ENCODE measurements at places on chromosomes 3 and 15.

DNA sequence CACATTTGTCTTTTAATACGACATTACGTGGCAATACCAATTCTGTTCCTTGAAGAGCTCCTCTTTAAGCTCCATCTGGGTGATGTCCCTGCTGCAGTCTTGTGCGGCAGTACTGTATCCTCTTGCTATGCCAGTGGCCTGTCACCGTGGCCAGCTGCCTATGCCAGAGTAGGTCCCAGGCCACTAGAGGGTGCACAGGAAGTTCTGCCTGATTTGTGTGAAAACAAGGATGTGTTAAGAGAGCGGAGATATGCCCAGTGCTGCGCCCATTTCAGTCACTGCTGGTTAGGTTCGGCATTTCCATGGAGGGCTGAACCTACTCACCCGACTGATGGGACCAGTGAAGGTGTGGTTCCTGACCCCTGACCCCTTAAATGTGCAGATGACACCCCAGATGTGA, 25.2 kb downstream of the NIPA1 start:
- DNase-seq = no peak

DNA sequence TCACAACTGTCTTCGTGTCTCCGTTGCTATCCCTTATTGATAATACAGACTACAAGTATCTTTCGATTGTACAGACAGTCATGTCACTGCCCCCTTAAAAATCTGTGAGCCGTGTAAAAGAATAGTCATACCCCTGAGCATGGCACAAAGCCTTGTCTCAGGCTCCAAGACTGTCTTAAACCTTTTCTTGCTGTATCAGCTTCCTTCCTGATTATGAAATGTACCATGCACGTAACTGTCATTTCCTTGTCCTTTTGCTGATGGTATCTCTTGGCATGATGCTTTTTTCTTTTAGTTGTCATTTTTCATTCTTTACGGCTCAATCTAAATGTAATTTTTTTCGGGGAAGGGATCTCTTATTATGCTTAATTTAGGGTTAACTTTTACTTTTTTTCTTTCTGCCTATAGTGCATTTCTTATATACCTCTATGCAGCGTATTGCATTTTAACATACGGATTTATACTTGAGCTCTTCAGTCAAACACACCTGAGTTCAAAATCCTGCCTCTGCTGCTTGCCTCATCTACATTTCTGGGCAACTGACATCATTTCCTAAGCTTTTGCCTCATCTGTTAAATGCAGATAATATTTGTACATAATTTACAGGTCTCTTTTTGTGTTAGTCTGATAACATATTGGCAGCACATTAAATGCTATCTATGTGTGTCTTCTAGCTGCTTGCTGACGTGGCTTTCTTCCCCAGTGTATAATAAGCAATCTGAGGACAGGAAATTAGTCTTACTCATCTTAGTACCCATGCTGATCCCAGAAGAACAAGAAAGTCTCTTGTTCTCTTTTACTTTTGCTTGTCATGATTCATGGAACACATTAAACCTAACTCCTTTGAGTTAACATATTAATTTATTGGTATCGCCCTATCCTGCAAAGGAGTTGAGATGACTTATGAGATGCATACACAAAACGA, 57.3 kb downstream of the ROBO2 start:
- DNase-seq = no peak

- DNase-seq = no peak
Measured at GRCh38 chr15:41994772-41995475, 22.6 kb upstream of the EHD4 start.

- DNase-seq = no peak
Measured at GRCh38 chr3:138203938-138204337, 16.8 kb downstream of the ARMC8 start.

DNA sequence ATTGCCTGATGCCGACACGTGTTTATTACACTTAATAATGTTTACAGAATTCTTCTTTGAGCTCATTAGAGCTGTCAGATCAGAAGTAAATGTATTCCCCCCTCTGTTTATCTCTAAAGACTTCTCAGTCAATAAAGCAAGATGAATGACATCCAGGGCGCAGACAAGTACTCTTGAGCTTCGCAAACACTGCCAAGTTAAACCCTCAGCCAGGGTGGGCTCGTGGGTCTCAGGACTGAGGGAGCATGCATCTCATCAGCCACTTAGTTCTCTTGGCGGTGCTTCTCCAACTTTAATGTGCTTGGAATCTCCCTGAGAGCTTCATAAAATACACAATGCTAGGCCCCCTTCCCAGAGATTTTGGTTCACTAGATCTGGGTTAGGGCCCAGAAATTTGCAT, 333.9 kb upstream of the THRB start:
- no peak for DNase-seq

DNA sequence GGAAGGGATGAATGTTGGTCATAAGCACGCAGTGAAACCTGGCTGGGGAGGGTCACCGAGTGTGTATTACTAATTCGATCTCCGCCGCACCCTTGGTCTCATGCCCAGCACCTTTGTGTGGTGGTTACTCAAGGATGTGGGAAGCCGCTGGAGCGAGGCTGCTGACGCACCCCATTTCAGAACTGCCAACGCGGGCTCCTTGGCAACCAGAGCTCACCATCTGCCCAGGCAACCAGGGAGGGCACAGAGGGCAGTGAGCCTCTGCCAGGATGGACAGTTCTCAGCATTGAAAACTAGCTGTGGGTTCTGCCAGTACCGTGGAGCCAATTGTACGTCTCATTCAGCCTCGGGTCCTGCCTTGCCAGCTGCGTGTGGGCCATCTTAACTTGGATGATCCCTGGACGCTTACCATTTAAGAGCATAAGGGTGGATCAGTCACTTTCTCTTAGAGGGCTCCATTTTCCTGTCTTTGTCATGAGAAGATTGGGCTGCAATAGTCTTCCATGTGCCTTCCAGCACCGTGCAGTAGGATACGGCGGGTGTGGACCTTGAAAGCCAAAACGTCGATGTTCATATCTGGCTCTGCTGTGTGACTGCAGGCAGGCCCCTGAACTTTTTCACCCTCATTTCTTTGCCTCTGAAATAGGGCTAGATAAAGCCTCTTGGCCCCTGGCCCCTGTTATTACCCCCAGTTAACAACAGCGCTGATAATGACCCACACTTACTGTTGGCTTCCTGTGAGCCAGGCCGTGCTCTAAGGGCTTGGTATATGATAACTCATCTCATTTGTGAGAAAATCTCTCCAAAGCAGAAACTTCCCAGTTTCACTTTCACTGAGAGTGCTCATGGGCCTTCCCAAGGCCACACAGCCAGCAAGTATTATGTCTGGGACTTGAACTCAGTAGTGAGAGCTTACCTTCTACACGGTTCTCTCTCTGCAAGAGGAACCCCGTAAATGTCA, 238.8 kb downstream of the OPA1 start:
- peak; percentile 25 for DNase-seq

- no peak for DNase-seq
Measured at GRCh38 chr15:85277847-85278370, 102.5 kb upstream of the AKAP13 start.

GRCh38 chr3:102215166-102215565, 219.6 kb upstream of the ZPLD1 start:
- DNase-seq = no peak

DNA sequence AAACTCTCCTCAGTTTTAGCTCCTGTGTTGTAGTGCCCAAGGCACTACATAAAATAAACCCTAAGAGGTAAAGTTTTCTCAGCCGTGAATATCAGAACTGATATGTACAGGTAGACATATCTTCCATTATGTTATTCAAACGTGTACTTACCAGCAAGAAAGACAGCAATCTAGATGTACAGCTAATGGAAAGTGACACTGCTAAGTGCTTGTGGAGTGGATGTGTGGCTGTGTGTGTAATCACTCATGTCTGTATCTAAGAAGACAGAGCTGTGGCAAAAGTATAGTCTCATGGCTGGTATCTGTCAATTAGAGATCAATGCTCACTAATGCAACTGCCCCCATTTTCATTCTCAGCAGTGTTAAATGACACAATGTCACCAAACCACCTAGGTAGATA, 101.3 kb downstream of the FMN1 start:
- DNase-seq = no peak

GRCh38 chr15:86840996-86841395, 761.3 kb downstream of the AGBL1 start:
- no peak for DNase-seq

GRCh38 chr3:60217156-60217911, 1033.9 kb downstream of the FHIT start:
- DNase-seq = no peak

- DNase-seq = no peak
Measured at GRCh38 chr3:104586344-104586743, 780.4 kb upstream of the ALCAM start.

DNA sequence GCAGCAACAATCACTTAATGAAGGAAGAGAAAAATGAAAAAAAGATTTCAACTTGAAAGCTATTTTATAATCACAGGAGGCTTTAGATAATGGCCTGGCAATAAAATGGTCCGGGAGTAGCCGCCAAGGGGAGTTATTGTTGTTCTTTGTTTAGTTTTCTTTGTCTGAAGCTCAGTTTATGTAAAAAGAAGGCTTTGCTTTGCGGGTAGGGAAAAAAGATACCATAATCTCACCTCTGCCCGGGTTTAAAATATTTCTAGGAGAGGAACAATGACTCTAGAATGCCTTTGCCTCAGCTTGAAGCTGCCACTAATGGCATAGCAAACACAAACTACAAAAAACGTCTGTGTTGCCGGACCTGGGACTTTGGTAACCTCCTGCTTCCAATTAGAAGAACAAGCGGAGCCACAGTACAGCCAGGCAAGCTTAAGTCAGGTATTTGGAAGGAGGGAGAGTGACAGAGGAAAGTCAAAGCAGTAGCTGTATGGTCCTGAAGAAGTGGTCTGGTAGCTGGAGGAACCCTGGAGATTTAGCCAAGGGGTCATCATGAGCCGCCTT, 764.5 kb downstream of the TUSC7 start:
- peak; percentile 9 for DNase-seq

DNA sequence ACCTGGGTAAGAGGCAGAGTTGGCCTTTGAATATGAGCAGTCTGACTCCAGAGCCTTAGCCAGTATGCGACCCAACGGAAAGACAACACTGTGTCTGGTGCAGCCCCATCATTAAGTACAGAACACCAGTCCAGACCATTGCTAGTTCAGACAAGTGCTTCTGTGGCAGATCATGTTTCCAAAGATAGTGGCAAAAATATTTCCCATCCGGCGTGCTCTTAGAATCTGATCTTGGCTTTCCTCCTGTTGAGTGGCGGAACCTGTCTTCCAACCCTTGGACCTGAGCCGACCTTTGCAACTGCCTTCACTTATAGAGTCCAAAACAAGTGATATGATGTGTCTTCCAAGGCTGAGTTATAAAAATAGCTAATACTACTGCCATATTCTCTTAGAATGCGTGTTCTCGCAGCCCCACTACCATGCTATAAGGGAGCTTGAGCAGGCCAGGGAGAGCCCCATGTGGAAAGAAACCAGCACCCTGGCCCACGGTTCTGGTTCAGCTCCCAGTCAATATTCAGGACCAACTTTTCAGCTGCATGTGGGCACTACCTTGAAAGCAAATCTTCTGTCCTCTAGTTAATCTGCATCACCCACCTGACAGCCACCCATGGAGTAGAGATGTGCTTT, 322.4 kb upstream of the SLCO3A1 start:
- no peak for DNase-seq

DNA sequence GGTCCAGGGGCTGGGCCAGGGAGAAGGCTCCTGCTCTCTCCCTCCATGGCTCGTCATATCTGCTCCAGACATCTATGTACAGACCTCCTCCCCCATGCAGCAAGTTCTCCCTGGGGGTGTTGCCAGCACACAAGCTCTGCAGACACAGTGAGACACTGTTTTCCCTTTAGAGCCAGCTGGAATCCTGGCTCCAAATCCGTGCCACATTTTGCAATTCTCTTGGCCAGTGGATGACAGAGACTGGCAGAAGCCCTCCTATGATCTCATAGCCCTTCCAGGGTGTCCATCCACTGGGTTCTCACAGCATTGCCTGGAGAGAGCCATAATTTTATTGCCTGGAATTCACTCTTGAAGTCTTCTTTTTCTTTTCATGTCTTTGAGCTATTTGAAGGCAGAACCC, 203.9 kb downstream of the TLE3 start:
- no peak for DNase-seq

- no peak for DNase-seq
Measured at GRCh38 chr15:80835336-80835735, 56.2 kb downstream of the CEMIP start.

- DNase-seq = no peak
Measured at GRCh38 chr3:112786002-112786590, 60.6 kb downstream of the CD200R1L start.

DNA sequence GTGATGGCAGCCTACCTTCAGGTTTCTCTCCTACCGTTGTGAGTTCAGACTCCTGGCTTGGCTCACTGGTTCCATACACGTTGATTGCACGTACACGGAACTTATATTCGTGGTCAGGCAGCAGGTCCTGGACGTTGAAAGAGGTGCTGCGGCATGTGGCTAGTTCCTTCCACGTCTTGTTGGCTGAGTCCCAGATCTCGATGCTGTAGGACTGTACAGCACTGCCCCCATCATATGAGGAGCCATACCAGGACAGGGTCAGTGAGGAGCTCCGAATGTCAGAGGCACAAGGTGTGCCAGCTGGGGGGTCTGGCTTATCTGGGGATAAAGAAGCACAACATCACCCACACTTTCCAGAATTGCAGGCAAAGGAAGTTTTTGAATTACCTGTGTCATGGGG, 72.3 kb upstream of the HACD2 start:
- no peak for DNase-seq

DNA sequence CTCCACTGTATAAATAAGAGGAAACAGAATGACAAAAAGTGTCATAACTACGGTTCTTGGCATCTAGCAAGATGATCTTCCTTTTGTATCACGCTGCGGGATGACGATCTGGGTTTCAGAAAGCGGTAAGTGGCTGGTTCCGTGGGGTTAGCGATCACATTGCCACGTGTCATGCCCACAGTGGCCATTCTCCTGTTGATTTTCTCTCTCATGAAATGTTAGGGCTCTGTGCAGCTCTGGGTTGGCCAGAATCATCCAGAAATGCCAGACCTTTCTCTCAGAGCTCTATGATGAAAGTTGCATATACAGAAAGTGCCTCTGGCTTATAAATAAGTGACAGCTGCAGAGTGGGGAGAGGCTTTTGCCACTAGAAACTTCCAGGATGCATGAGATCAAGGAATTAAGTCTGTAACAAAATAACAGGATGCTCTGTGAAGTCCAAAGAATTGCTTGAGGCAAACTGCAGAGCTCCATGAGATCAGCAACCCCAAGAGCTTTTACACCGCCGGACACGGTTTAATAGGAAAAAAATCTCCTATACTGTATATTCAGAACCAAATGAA, 71.6 kb downstream of the ABTB1 start:
- no peak for DNase-seq

DNA sequence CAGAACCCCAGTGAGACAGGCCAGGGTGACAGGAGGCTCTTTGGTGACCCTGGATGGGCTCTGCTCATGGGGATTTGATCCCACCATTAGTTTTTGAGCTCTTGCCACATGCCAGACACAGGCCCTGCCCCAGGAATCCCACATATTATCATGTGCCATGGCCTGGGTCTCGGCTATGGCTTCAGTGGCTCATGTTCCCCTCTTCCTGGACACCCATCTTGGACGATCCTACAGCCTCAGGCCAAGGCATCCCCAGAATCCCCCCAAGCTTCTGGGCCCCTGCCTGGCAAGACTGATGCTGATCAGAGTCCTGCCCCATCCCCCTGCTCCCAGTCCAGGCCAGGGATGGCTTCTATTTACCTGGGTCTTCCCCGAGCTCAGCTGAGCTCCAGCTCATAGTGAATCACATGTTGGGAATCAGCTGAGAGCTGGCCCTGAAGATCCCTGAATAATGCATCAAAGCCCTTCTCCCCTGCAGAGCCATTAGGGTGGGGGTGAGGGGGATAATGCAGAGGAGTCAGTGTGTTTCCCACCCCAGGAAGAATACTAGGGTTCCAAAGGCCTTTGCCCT, 50.9 kb upstream of the CHRNB4 start:
- DNase-seq = no peak

- DNase-seq = no peak
Measured at GRCh38 chr3:64518950-64519349, 168.8 kb downstream of the ADAMTS9 start.
